ENCODE measurements at places on chromosomes 7 and 10. TPM values are rescaled to one million over a fixed set of nuclear protein-coding genes. Genes with fewer than 3 reads are reported as not detected.

ZNF511 gene
- total RNA-seq, result 25.8 TPM

ACSM6 gene
- total RNA-seq, result not detected

BRAF gene
- 18.1 TPM for total RNA-seq

PVRIG gene
- total RNA-seq, result not detected

GATA3 gene
- 0.11 TPM for total RNA-seq

PDZD7 gene
- total RNA-seq, result 0.16 TPM

WEE2 gene
- not detected for total RNA-seq

IDI1 gene
- 181 TPM for total RNA-seq

NRP1 gene
- 37.3 TPM for total RNA-seq
